Fibroblast of lung (primary cell): ENCODE measurements at places on chromosomes 4 and X. TPM values are rescaled to one million over a fixed set of nuclear protein-coding genes. Genes with fewer than 3 reads are reported as not detected.

GPR34 gene
- total RNA-seq = not detected in 2 replicates

IL21 gene
- not detected in 2 replicates for total RNA-seq

H2BW2 gene
- not detected in 2 replicates for total RNA-seq

HSFX4 gene
- total RNA-seq = not detected in 2 replicates

CUL4B gene
- 32.4 and 39.3 TPM in 2 replicates for total RNA-seq

AFP gene
- total RNA-seq = under 0.01 and 0.83 TPM in 2 replicates

CHM gene
- total RNA-seq = 18.7 and 33.4 TPM in 2 replicates

S100G gene
- total RNA-seq = not detected in 2 replicates

HSD17B13 gene
- total RNA-seq = under 0.01 and 0.17 TPM in 2 replicates
